ENCODE measurements at places on chromosomes 12 and 14.

DNA sequence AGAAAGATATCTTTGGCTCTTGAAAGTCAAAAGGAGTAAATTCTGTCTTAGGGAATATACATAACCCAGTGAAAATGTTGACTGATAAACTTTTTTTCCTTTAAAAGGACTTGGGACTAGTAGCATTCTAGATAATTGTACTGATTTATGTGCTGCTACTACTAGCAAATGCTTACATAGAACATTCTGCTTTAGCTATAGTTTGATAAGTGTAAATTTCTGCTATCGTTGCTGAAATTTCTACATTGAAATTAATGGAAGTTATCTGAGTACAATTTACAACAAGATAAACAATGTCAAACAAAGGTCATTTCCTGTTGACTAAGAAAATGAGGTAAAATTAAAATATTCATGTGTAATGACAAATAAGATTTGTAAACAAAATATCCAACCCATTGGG is 48.3 kb upstream of the CNTN1 start:
- no peak for DNase-seq

DNA sequence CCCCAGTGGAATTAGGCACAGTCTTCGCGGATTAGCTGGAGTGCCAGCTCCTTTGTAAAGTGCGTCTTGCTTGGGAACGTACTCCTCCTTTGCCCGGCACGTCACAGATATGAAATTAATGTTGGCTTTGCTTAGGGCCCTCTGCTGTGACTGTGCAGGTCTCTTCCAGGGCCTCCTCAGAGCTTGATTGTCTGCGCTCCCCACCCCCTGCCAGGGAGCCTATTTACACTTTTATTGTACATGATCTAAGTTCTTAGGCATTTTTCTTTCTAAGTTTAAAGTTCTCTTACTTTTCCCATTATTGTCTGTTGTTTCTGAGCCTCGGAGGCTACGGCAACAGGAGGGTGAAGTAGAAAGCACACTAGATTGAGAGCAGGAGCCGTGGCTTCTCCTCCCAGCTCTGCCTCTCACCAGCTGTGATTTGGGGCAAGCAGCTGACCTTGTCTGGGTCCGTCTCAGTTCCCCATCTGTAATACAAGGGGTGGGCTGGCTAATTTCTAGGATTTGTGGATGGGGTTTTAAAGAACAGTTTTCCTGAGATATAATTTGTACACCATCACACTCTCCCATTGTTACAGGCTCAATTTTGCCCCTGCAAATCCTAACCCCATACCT is 81.8 kb downstream of the TSPAN9 start:
- DNase-seq, result no peak

GRCh38 chr12:662566-663292 is 516 bp downstream of the NINJ2 start:
- DNase-seq, result no peak

GRCh38 chr12:113422030-113422885 is at the start of gene SDSL:
SDSL (plus strand) TSS chr12:113422380; CDS start chr12:113427983, 5,603 bp downstream.
- no peak for DNase-seq

- DNase-seq, result no peak
These were observed 46.3 kb downstream of the STON2 start for GRCh38 chr14:81353691-81354323.

DNA sequence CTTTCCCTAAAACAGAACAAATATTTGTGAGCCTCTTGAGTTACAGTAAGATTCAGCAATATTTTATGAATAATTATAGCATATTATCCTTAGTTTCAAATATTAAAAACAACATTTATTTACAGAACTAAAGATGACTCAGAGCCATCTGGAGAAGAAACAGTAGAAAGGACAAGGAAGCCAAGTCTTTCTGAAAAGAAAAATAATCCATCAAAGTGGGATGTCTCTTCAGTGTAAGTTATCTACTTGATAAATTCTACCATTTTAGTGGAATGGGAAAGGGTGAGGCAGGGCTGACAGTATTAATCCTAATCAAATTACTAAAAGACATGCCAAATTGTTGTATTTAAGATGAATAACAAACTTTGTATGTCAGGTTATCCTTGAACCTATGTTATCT is 88.1 kb downstream of the DNAI7 start:
- DNase-seq, result no peak

Data from iPS DF 6.9 (cell line).